Stomach (tissue), 19 donors: ENCODE measurements at places on chromosomes 1 and 21. TPM values are rescaled to one million over a fixed set of nuclear protein-coding genes. Genes with fewer than 3 reads are reported as not detected.

RGSL1 gene
- not detected for total RNA-seq

DNA sequence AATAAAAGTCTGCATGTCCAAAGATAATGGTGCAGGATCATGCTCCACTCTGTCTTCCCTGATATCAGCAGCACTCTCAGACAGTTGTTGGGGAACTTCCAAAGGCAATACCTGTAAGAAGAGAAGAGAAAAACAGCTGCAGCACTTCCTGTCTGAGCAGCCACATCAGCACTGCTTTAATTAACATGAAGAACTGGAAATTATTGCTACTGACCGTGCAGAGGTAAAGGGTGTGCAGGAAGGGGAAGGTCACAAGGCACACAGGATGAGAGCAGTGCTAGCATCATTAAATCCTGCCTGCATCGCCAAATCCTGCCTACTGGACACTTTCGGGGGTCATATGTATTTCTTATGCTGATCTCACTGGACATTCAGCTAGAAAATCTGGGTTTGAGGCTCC lies 379.0 kb downstream of the LMX1A start:
- DNase-seq = no peak

ALG14 gene
- total RNA-seq = 0.58 TPM

KIF26B gene
- total RNA-seq = not detected
